ENCODE measurements at places on chromosomes 1 and 21.

DNA sequence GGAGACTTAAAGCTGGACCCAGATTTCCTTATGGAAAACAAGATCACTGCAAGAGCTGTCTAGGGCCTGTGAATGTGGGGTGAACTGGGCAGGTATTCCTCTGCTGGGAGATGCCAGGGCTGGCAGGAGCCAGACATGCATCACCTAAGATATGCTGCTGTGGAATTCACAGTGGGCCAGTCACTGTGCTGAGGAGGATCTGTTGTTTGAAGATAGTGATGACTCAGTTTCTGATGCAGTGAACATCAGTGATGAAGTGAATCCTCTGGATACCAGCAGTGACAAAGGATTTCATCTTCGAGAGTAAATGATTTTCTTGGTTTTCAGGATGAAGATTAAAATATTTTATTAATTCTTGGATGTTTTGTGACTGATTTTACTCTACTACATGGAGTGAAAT, 29.9 kb upstream of the CAMSAP2 start:
- DNase-seq, result no peak

GRCh38 chr1:37519613-37520012, 5.0 kb upstream of the MEAF6 start:
- DNase-seq, result no peak

- DNase-seq, result no peak
Observed at GRCh38 chr1:147046189-147046862, 108.2 kb downstream of the NBPF12 start.

DNA sequence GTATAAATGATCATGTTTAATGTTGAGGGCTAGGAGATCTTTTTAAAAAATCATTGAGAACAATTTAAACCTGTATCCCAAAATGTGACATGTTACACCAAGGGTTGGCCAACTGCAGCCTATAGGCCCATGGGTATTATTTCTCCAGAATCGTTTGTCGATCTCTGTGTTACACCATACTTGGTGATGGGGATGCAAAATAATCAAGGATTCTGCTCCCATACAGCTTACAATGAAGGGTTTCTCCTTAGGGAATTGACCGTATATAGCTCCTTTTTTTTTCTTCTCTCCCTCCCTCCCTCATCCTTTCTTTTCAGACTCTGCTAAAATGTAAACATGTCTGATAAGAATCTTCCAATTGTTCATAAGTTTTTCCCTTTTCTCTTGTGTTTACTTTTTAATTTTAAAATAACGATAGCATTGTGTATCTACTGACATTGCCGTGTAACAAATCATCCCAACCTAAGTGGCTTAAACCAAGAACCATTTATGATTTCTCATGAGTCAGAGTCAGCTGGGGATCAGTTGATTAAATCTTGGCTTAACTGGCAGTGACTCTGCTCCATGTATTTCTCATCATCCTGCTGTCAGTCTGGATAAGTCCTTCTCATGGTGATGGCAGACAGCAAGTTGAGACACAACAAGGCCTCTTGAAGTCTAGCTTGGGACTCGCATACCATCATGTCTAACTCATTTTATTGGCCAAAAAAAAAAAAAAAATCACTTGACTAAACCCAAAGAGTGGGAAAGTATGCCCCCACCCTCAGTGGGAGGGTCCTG, 48.0 kb downstream of the MARK1 start:
- no peak for DNase-seq

DNA sequence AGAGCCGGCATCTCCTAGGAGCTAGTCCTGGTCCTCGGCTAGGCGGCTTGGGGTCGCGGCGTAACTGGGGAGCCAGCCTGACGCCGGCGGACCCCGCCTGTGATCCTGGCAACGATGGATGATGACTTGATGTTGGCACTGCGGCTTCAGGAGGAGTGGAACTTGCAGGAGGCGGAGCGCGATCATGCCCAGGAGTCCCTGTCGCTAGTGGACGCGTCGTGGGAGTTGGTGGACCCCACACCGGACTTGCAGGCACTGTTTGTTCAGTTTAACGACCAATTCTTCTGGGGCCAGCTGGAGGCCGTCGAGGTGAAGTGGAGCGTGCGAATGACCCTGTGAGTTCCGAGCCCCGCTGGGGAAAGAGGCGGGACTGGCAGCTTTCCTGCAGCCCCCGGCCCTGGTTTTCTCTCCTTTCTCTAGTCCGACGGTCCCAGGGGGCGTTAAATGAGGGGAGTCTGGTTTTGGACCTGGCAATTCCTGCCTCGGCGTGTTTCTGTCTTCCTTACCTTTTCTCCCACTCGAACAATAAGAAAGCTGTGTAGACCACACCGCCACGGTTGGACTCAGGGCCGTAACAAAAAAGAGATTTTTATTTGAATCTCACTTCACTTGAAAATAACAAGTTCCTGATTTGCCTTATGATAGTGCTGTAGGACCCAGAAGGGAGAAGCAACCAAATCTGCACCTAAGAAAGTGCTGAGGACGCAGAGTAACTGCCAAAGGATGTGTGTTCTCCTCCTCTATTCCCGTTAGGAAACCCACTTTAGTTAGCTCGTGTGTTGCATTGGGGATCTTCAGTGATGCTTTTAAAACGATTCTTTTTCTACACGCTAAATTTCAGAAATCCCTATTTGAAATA, at the start of gene SPRTN:
Gene SPRTN, plus strand, starts transcription at position 24 of the 859 bp plus-strand sequence. Its CDS starts 91 bp downstream, at position 115.
- DNase-seq, result peak; percentile 30

DNA sequence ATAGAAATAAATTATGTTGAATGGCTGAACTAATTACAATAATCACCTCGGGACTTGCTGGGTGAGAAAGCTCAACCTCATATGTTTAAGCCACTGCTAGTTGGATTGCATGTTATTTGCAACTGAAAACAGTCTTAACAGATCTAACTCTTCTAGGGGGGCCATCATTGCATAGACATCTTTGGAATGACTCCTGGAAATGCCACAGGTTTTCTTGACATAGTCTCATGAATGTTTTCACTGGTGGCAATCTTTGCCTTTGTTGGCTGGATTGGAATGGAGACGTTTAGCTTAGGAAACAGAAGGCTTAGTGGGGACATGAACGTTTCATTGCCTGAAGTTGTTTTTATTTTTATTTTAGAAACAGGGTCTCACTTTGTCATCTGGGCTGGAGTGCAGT, 8.8 kb upstream of the WDTC1 start:
- DNase-seq, result no peak

GRCh38 chr1:61162520-61163258, 80.3 kb downstream of the NFIA start:
- DNase-seq, result no peak

- no peak for DNase-seq
Observed at GRCh38 chr1:1925437-1926345, 6.6 kb upstream of the TMEM52 start.

- DNase-seq, result no peak
Observed at GRCh38 chr21:41703857-41704501, 62.9 kb downstream of the RIPK4 start.

GRCh38 chr1:45317166-45317565, 9.5 kb upstream of the HPDL start:
- no peak for DNase-seq

DNA sequence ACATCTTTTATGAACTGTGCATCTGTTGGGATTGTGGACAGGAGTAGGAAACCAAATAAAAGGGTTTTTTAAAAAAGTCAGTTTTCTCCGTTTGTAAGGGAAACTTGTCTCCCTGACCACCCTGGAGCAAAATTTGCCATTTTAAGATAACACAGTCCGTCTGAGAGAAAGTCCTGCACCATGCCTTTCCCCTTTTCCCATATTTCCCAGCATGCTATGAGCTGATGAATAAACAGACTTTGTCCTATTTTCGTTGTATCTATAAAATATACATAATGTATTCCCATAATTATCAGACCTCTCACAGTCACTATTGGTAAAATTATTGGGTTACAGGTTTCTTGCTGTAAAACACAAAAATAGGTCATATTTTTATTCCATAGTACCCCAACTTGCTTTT, 1.7 kb upstream of the AKT3 start:
- no peak for DNase-seq

DNA sequence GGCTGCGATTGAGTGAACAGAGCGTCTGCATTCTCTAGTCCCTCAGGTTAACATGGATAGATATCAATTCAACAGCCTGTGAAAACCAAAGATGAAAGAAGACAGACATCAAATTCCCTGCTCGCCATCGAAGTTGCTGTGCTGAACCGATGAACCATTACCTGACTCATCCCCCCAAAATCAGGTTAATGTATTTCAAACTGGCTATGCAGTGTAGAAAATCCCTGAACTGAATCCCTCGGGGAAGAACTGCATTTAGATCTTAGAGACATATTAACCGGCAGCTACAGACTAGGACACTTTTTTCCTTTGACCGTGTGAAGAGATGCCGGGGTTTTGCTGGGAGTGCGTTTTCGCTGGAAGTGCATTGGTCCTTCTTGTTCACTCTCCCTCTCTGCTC, 213.2 kb upstream of the KIAA0040 start:
- DNase-seq, result no peak

- no peak for DNase-seq
Observed at GRCh38 chr21:17819877-17820229, 697 bp upstream of the C21orf91 start.

DNA sequence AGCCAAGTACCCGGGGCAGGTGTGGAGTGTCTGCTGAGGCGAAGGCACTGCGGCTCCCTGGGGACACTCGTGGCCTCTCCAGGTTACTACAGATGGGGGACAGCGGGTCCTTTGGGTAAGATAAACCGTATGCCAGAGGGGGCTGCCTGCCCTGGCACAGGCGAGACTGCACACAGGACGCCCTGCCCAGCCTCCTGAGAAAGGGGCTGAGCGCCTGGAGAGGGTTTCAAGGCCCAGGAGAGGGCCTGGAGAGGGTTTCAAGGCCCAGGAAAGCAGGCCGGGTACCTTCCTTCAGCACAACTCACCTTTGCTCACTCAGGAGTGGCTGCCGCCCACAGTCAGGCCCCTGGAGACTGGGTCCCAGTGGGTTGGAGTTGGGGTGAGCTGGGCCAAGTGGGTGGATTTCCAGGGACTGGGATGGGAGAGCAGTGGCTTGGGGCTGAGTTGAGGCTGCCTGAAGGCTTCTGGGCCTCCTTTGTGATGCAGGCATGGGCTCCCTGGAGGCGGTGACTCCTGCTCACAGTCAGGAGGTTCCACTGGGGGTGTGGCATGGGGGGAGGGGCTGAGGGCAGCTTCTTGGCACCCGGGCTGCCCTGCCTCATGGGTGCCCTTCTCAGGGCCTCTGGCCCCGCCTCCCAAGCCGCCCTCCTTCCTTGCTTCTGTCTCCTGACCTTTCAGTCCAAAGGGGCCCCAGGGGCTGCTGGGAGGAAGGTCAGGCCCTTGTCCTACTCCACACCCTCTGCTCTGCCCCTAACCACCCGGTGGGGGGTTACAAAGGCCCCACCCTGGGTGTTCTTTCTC, at the start of gene MMEL1:
Gene MMEL1, minus strand, starts transcription at position 456 of the 801 bp plus-strand sequence. CDS start 3,532 bp downstream, outside the sequence.
- DNase-seq, result no peak

DNA sequence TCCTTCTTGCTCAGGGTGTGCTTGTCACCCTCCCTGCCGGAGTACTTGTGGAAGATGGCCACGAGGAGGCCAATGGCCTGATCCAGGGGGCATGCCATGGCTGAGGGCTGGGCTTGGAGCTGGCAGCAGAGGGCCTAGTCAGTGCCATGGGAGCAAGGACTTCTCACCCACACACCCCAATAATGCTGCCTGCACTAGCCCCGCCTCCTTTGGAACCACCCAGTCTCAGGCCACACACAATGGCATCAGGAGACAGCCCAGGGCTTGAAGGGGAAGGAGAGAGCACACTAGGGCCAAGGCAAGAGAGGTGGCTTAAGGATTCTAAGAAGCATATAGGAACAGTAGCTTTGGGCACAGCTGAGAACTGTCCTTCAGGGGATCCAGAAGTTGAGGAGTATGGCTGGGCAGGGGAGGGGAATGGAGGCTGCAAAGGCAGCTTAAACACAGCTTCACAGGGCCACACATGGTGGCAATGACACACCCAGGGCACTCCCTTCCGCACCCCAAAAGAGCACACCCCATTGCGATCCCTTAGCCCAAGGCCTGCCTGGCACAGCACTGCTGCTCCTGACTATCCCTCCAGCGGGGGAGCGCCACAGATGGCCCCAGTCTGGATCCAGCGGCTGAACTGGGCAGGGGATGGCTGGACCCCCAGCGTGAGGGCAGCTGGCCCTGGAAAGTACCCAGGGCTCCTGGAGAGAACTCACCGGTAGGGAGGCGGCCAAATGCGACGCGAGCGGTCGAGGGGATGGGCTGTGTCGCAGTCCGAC, at the start of gene S100A6:
Gene S100A6, minus strand, starts transcription at position 750 of the 770 bp plus-strand sequence. Its CDS starts 652 bp downstream, at position 98.
- peak; percentile 61 for DNase-seq

GRCh38 chr1:70220015-70220414, 1.2 kb upstream of the SRSF11 start:
- no peak for DNase-seq

- DNase-seq, result peak; percentile 82
Observed at GRCh38 chr1:240234485-240235210, 143.0 kb downstream of the FMN2 start.

DNA sequence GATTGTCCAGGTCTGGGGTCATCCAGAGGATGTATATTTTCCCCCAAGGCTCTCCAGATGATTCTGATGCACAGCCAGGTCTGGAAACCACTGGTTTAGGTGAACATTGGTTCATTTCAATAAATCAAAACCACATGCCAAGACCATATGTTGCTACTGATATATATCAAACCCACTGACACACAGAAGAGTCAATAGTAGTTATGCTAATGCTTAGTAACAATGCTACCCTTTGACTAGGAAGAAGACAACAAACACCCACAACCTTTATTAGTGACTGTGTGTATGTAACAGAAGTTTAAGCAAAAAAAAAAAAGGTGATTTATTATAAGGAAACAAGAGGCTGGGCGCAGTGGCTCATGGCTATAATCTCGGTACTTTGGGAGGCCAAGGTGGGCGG, 35.6 kb upstream of the POU2F1 start:
- DNase-seq, result no peak

DNA sequence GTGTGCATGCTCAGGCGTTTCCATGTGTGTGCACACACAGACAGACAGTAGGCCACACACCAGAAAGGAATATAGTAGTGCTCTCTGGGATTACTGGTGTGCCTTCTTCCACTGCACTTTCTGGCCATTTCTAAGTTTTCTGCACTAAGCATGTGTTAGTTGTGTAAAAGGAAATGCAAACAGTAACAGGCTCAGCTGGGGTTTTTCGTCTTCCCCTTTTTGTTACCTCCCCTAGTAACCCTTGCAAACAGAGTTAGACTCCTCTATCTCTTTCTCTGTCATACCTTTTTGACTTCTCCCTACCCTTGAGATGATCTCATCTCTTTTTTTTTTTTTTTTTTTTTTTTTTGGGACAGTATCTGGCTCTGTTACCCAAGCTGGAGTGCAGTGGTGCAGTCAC, 196.3 kb downstream of the SDCCAG8 start:
- no peak for DNase-seq

DNA sequence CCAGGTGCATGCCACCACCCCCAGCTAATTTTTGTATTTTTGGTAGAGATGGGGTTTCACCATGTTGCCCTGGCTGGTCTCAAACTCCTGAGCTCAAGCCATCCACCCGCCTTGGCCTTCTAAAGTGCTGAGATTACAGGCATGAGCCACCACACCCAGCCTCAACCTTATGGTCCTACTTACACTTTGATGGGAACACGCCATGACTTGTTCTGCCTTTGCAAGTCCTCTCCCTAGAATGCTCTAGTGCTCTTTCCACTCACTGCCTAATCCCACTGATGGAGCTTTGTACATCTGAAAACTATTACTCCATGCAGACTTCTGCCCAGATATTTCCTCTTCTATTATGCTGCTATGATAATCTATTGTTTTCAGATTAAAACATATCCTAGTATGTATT, 174.3 kb downstream of the DAB1 start:
- no peak for DNase-seq

GRCh38 chr21:18725653-18726052, 322.1 kb upstream of the TMPRSS15 start:
- no peak for DNase-seq
